ENCODE measurements at places on chromosomes 13 and 19.

- no peak for DNase-seq
Measured at GRCh38 chr13:72221276-72221962, 354.4 kb upstream of the DACH1 start.

GRCh38 chr19:42423462-42424344 lies 3.5 kb downstream of the LIPE start:
- peak; percentile 87 for DNase-seq

- no peak for DNase-seq
Measured at GRCh38 chr13:33827139-33827538, 9.2 kb downstream of the RFC3 start.

DNA sequence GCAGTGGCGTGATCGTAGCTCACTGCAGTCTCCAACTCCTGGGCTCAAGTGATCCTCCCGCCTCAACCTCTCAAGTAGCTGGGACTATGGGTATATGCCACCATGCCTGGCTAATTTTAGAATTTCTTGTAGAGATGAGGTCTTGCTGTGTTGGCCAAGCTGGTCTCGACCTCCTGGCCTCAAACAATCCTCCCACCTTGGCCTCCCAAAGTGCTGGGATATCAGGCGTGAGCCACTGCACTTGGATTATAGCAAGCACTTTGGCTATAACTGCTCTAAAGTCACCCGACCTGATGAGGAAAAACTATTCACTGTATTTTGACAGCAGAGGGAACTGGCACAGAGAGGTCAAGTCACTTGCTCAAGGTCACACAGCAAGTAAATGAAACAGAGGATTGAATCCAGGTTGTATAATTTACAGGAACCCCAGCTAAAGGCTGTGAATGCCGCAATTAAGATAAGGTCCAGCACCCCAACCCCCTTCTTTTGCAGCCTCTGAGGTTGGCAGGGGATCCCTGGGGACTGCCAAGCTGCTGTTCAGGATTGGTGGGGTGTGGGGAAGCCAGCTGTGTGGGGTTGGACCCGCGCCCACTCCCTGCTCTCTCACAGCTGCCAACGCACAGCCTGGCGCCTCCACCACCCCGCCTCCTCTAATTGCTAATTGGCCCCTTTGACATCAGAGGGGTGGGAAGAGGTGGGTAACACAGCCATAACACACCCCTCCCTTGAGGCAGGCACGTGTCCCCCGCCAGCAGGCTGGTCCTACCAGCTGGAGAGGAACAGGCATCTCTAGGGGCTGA lies 6.0 kb downstream of the TMIGD2 start:
- DNase-seq = no peak

DNA sequence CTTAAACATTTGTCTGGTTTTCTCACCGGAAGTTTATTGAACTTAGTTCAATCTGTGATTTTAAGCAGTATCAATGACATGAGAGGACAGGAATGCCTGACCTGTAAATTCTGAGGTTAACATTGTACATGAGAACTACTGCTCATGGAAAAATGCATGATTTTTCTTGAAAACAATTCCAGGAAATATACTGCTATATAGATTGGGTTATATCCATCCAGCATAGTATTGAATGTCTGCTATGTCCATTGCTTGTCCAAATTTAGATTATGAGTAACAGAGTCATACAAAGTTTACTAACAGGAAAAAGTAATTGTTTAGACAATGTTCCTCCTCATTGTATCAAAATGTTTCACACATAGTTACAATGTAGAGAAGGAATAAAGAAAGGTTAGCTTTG lies 606.8 kb downstream of the DACH1 start:
- no peak for DNase-seq

- DNase-seq = no peak
Measured at GRCh38 chr13:112726016-112726767, 36.4 kb downstream of the ATP11A start.

DNA sequence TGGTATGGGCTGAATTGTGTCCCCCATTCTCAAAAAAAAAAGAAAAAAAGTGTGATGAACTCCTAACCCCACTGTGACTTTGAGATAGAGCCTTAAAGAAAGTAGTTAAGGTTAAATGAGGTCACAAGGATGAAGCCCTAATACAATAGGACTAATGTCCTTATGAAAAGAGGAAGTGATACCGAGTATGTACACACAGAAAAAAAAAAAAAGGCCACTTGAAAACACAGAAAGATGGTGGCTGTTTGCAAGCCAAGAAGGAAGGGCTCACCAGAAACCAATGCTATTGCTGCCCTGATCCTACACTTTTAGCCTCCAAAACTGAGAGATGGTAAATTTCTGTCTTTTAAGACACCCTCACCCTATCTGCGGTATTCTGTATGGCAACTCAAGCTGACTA lies 955.6 kb downstream of the PCDH17 start:
- no peak for DNase-seq

GRCh38 chr19:50315773-50316448 lies 13.3 kb downstream of the KCNC3 start:
- DNase-seq = no peak

Data from stimulated activated CD4-positive, alpha-beta T cell treated with anti-CD3 and anti-CD28 coated beads, Interleukin-1b, Interleukin-23, amount 100 ng/mL, for 1 hour (primary cell).